ENCODE measurements at places on chromosomes 2 and 18.

GRCh38 chr2:52818958-52819357 is 948.6 kb upstream of the CHAC2 start:
- no peak for DNase-seq

DNA sequence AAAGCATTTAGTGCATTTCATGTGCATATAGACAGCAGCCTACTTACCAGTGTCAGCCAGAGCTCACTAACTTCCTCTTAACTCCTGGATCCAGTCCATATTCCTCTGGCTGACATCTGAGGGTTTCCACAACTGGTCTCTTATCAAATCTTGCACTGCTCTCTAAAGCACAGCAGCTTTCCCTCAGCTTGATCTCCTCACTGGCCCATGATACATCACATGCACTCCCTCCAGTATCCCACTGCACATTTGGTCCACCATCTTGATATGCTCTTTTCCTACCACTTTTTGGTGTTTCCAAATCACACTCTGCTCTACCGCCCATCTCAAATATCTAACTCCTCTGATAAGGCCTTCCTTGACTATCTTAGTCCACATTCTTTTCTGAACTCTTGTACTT is 105.0 kb upstream of the ZFP36L2 start:
- peak; percentile 66 for DNase-seq

DNA sequence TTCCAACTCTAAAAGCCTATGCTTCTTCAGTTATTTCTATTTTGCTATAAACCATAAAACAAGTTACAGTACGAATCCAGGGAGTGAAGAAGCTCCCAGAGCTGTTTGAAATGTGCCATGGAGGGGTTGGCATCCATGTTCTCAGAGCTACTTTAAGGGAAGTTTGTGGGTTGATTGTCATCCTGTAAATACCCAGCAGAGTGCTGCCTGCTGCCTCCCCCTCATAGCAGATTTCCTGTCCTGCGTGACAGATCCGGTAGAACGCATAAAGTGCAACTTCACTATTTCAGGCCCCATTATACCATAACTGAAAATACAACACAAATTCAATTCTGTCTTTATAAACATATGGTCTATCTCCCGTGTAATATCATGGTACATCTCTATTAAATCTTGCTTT is 114.4 kb downstream of the CTNNA2 start:
- DNase-seq = no peak

- DNase-seq = no peak
These were observed 27.8 kb downstream of the CTIF start for GRCh38 chr18:48566589-48566988.

DNA sequence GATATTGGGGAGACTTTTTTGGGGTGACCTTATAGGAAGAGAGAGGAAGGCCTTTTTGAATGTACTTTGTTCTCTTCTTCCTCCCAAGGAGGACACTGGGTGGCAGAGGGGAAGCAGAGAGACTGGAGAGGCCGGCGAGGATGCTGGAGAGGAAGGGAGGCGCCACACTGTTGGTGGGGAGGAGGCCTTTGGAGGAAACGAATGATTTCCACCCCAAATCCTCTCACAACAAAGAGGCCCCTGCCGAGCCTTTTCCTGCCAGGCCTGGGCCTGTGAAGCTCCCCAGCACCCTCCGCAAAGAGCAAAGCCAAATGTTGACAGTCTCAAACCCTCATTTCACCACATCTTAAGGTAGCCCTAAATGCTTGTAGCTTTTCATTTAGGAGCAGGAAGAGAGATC is 59.0 kb upstream of the UPP2 start:
- DNase-seq = peak; percentile 14

DNA sequence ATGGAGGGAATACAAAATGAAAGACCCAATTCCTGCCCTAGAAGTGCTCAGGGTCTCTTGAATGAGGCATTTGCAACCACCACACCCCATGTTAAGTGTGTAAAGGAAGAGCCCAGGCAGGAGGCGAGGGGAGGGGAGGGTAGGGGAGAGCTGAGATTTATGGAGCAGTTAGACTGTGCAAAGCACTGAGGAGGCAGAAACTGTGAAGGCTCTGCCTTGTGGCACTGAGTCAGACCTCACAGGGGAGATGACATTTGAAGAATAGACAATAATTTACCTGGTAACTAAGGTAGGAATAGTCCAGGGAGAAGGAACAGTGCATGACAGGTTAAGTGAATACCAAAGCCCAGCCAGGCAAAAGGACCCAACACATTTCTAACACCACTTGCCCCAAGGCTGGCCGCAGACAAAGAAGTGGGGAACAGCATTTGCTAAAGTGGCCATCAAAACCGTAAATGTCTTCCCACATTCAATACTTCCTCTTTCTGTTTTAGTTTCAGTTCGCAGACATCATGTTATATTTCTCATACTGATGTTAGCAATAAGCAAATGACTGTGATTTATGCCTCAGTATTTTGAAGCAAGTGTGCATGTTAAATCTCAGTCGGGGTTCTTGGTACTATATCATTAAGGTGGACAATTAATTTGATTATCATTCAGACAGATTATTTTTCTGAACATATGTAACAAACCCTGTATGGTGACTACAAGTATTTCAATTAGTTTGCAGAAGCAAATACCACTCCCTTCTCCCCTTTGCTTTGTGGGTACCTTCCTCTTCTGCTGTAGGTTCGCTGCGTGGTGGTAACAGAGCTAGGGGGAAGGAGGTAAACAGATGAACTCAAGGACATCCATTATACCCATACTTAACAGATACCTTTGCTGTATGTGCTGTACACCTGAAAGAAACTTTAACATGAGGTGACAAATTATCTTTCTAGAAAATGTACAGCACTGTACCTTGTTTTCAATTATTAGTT is 27.5 kb downstream of the CDH20 start:
- DNase-seq = no peak

GRCh38 chr2:24544456-24545115 is 53.5 kb downstream of the NCOA1 start:
- no peak for DNase-seq

Data from heart right ventricle (tissue), 16 donors.